ENCODE measurements at places on chromosomes 2 and 18.

- no peak for DNase-seq
Observed at GRCh38 chr2:227748079-227748478, 2.4 kb downstream of the SCYGR8 start.

GRCh38 chr18:8834881-8835280 is 129.5 kb downstream of the MTCL1 start:
- DNase-seq: no peak

DNA sequence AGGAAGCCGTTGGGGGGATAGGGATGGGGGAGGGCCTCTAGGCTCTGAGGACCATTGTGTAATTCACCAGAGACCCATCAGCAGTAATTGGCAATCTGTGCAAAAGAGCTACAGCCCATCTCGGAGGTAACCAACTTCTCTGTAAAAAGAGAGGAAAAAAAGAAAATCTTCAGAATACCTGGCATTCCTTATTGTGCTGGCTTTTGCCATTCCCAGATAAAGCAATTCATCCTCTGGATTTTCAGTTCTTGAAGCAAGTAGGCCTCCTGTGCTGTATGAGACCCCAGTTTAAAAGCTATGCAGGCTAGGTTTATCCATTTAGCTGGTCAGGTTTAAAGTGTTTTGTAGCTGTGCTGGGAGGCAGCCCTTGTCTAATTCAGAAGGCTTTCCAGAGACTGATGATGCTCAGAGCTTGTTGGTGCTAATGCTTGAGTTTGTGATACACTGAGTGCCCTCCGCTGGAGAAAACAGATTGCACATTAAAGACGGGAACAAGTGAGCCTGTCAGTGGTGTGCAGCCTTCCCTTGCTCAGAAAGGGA is at the start of gene LRRTM4:
TSS of gene LRRTM4 (minus strand) at position 446 of the 540 bp plus-strand sequence.
- DNase-seq: no peak

DNA sequence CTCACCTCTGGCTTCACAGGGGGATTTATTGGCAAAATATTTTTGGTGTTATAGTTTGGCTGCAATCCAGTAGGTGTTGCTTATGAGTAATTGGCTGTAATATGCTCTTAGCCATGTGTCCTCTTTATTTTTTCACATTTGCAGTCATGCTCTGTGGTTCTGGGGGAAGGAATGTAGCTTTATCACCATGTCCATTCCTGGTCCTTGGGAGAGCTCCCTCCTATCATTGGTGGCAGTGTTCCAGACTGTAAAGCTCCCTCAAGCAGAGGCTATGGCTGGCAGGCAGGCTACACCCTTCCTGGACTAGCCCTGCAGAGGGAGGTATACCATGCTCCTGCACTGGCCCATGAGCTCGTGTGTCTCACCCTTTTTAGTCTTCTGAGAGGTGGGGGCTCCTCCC is 120.0 kb upstream of the FSIP2 start:
- DNase-seq: no peak

DNA sequence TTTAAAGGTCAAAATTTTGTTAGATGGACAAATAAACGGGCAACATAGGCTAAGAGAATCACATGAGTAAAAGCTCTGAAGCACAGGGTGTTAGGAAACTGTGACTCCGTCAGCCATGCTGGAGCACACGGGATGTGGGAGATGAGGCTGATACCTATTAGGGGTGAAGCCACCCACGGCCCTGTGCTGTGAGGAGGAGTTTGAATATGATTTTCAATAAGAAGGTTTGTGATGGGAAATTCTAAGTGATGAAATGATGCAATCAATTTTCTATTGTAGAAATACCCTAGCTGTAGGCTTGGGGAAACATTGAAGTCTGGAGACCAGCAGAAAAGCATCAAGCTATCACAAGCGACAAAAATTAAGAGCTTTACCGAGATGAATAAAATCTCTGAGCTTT is 431.3 kb downstream of the CMPK2 start:
- DNase-seq: no peak

Data from natural killer cell (primary cell).